Stimulated activated CD4-positive, alpha-beta T cell treated with anti-CD3 and anti-CD28 coated beads, Interleukin-15, amount 100 ng/mL, for 1 hour (primary cell): ENCODE measurements at places on chromosomes 5 and 9.

DNA sequence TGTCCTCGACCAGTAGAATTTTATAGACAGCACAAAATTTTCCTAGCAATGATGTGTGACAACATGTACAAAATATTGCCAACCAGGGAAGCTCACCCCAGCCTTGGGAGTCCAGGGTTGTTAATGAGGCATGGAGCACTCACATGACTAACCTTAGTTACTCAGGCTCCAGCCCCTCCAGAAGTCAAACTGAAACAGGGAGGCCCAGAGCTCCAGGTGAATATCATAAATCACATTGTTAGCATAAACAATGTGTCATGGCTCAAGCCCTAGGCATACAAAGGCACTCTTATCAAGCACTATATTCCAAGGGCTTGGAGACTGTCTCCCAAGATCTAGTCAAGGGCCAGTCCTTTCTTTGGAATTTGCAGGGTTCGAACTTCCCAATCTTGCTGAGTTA, 44.4 kb downstream of the TNFAIP8 start:
- no peak for DNase-seq

DNA sequence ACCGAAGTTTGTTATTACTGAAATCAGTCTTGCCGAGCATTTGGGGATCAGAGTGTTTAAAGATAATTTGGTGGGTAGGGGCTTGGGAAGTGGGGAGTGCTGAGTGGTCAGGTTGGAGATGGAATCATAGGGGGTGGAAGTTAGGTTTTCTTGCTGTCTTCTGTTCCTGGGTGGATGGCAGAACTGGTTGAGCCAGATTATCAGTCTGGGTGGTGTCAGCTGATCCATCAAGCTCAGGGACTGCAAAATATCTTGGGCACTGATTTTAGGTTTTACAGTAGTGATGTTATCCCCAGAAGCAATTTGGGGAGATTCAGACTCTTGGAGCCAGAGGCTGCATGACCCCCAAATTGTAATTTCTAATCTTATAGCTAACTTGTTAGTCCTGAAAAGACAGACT, 5.4 kb upstream of the ANKRD31 start:
- DNase-seq = no peak

DNA sequence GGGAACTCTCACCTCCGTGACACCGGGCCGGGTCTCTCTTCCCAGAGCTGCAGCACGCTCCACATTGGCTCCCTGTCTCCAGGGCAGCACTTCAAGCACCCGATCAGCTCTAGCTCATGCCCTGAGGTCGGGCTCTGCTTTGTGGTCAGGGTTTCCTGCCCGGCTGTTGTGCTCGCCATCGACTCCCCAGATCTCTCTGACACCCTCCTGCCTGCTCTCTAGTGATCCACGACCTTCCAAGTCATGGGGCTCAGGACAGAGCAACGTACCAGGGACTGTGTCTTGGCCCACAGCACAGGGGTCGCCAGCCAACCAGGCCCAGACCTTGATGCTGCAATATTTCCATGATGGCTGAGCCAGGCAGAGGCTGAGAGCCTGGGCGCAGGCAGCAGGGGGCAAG, 45.1 kb downstream of the PRRT1B start:
- no peak for DNase-seq

- no peak for DNase-seq
Measured at GRCh38 chr9:117625154-117625553, 79.0 kb upstream of the TLR4 start.

DNA sequence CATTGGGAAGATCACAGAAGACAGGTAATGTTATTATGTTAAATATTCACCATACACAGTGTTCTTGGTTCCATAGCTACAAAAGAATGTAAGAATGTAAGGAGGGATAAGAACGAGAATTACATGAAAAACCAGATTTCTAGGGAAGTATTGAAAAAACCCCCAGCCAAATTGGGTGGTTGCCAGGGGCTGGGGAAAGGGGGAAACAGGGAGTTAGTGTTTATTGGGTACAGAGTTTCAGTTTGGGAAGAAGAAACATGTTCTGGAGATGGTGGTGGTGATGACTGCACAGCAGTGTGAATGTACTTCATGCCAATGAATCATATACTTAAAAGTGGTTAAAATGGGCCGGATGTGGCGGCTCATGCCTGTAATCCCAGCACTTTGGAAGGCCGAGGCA, 40.3 kb downstream of the GLRX start:
- no peak for DNase-seq

DNA sequence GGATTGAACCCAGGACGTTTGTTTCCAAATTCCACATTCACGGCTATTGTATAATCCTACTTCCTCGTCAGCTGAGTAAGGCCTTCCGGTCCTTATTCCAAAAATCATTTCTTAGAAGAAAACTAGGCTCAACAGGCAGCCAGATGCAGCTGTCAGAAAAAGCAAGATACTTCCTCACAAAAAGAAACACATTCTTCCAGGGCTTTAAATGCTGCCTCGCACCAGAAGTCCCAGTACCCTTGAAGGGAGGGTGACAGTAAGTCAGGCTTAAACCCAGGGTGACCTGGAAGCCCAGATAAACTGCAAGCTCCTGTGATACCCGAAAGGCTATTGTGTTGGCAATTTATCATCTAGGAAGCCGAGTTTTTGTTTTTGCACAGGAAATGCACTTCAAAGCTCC, 414.0 kb downstream of the NFIB start:
- no peak for DNase-seq
